ENCODE measurements at places on chromosomes 5 and 9.

DNA sequence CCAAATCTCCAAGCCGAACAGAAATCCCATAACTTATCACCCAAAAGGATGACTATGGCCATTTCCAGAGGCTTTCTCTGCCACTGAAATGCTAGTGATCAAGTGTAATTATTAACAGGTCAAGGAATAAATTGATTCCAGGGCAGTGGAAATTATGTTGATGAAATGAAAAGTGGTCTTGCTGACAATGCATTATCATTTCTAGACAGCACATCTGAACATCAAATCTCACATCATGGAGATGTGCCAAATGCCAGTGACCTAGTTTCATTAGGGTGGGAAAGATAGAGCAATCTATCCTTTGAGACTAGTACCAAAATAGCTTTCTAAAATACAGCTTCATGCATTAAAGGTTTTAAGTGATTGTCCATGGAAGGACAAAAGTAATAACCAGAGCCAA lies 86.1 kb downstream of the AUH start:
- DNase-seq = no peak

- DNase-seq = no peak
Observed at GRCh38 chr5:45335978-45336377, 360.2 kb downstream of the HCN1 start.

DNA sequence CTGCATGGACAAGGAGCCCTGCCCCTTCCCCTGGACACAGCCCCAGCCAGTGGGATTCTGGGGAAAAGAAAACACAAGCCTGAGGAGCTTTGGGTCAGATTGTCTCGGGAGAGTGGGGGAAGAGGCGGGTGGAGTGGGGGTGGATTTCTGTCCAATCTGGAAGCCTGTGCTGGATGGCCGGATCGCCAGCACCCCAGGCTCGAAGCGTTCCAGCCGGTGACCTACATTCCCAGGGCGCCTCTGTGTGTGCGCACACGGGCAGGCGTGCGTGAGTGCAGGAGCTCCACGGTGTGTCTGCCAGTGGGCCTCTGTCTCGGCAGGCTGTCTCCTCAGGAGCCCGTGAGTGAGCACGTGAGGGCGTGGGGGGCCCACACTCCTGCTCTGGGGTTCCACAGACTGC lies 74.3 kb upstream of the DAB2IP start:
- no peak for DNase-seq

DNA sequence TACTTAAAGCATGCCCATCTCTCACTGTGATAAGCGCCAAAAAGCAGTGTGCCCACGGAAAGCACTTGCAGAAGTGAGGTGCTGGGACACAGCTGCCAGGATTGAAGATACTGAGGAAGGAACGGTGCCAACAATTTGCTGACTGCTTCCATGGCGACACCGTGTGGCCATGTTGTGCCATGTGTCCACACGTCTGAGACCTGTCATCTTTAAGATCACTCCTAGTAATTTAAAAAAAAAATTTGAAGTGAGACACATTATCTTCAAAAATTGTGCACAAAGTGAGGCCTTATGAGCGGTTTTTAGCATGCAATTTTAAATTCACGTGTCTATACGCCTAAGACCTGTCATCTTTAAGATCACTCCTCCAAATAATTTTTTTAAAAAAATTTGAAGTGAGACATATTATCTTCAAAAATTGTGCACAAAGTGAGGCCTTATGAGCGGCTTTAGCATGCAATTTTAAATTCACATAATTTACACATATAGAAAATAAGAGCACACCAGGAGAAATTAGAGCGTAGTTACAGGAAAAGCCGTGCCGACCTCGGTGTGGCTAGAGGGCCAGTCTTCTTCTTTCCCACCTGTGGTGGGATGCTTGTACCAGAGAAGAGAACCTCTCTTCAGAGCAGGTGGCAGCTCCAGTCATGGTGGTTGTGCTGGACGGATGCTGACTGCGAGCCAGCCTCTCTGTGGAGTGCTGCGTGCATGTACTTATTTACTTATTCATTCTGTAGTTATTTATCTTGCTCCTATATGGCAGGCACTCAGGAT lies 21.4 kb upstream of the FLT4 start:
- DNase-seq = no peak

DNA sequence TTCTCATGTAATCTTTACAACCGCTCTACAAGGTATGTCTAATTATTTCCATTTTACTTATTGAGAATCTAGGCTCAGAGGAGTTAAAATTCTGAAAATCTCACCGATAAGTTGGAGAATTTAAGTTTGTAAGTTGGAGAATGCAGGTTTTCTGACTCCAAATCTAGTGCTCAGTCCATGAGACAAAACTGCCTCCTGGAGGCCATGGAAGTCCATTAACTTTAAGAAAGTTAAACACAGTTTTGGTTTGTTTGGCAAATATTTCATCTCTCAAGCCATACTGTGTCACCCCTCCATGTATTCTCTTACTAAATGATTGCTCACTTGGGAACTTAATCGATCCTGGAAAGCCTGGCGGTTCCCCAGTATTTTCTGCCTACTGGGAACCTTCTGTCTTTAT lies 52.6 kb downstream of the INIP start:
- DNase-seq = no peak

DNA sequence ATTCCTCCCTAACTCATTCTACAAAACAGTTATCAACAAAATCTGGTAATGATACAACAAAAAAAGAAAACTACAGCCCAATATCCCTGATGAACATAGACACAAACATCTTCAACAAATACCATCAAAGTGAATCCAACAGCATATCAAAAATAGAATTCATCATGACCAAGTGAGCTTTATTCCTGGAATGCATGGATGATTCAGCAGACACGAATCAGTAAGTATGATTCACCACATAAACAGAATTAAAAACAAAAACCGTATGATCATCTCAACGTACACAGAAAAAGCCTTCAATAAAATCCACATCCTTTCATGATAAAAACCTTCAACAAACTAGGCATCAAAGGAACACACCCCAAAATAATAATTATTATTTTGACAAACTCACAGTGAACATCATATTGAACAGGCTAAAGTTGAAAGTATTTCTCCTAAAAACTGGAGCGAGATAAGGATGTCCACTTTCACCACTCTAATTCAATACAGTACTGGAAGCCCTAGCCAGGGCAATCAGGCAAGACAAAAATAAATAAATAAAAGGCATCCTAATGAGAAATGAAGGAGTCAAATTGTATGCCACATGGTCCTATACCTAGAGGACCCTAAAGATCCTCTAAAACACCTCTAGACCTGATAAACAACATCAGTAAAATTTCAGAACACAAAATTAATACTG lies 305.1 kb upstream of the RGMB start:
- DNase-seq = no peak

DNA sequence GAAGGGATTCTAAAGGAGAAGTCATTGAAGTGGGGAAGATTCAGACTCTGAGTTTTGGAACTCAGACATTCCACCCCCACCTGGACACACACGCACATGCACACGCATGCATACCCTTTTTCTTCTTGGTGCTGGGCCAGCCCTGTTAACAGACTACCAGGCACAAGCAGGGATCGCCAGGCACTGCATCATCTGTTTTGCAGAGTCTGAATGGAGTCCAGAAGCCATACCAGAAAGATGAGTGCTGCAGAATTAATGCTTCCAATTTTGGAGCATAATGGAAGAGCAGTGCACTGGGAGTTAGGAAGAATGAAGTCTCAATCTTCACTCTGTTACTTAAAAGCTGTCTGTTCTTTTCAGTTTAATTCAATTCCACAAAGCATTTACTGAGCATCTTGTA lies 95.5 kb downstream of the PDE8B start:
- DNase-seq = no peak

DNA sequence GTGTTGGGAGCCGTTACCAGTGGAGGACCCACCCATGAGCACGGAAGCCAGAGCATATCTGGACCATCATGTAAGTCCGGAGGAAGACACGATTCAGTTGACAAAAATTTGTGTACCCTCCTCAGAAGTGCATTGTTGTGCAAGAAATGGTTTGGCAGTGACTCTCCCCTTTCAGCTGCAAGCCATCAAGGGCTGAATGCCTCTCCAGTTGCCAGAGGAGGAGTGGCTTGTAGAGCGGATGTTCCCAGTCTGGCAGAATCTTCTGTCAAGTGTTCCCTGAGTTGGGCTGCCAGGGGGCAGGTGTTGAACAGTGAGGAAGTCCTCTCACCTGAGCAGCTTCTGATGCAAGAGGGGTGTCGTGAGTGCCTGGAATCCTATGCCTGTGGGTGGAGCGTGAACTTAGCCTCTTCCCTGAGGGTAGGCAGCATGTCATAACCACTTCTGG lies 27.6 kb upstream of the CDKN2AIPNL start:
- DNase-seq = no peak

Measured in stimulated activated CD4-positive, alpha-beta T cell treated with anti-CD3 and anti-CD28 coated beads, Interleukin-12 subunit alpha, Interleukin-12 subunit beta, amount 100 ng/mL, for 24 hours (primary cell).